ENCODE measurements at places on chromosomes 12 and 14.

- no peak for DNase-seq
Measured at GRCh38 chr14:70744641-70745040, 64.7 kb downstream of the MAP3K9 start.

DNA sequence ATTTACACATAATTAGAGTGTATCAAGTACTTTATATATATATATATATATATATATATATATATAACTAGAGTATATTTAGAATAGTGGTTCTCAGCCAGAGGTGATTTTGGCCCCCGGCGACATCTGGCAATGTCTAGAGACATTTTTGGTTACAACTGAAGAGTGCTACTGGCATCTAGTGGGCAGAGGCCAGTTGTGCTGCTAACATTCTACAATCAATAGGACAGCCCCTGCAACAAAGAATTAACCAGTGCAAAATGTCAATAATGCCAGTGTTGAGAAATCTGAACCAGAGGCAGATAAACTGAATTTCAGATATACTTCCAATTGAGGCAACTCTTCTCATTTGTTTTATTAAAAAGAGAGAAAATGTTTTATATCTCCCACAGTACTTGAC lies 8.9 kb downstream of the GTF2A1 start:
- DNase-seq, result peak; percentile 28

GRCh38 chr12:62882696-62883095 lies 52.3 kb downstream of the PPM1H start:
- DNase-seq, result no peak

- DNase-seq, result no peak
Measured at GRCh38 chr12:56469007-56469930, 891 bp downstream of the SPRYD4 start.

GRCh38 chr12:13680916-13681315 lies 300.5 kb downstream of the GRIN2B start:
- no peak for DNase-seq

- peak; percentile 74 for DNase-seq
Measured at GRCh38 chr12:57213058-57213715, 3.4 kb upstream of the NXPH4 start.

GRCh38 chr12:32183650-32184049 lies 77.0 kb downstream of the BICD1 start:
- peak; percentile 10 for DNase-seq

DNA sequence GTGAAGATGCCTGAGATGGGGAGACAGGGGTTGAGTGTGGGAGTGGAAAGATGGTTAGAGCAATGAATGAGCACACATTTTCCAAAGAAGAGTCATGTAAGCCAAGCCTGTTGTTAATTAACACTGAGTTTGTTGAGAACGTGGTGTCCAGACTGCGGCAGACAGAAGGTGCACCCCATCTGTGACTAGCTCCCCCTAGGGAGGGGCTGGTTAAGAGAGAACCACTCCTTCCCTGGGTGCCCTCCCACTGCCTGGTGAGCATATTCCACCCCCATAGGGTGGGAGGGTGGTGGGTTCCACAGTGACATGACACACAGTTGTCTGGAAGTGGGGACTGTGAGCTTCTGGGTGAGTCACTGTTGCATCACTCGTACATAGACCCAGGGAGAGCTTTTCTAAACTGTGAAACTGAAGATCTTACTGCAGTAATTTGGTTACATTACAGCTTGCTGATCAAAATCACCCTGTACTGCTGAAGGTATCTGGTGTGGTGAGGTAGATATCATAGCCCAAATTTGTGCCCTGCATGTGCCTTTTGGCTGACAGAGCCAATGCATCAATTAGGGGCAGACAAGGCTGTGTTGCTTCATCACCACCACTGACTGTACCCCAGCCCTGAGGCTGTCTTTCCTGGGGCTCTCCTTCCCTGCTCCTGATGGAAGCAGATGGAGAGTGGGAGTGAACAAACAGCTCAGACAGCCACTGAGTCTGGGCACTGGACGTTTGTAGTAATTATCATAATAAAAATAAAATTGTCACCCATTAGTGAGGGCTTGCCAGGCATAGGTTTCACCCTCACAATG lies 150.9 kb downstream of the EMP1 start:
- peak; percentile 63 for DNase-seq

DNA sequence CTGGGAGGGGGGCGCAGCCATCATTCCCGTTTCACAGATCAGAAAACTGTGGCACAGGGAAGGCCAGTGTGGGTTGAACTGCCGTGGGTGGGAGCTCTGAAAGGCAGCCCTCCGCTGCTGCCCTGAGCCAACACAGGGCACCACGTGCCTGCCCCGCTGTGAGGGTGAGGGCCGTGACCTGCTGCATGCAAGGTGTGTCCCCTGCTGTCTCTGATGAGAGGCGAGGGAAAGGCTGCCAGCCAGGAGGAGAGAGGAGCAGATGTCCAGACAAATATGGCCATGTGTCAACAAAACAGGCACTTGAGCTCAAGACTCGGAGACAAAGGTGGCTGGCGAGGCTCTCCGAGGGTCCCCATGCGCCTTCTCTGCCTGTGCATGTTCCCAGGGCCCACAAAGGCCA lies 108.8 kb downstream of the RBM19 start:
- DNase-seq, result no peak

DNA sequence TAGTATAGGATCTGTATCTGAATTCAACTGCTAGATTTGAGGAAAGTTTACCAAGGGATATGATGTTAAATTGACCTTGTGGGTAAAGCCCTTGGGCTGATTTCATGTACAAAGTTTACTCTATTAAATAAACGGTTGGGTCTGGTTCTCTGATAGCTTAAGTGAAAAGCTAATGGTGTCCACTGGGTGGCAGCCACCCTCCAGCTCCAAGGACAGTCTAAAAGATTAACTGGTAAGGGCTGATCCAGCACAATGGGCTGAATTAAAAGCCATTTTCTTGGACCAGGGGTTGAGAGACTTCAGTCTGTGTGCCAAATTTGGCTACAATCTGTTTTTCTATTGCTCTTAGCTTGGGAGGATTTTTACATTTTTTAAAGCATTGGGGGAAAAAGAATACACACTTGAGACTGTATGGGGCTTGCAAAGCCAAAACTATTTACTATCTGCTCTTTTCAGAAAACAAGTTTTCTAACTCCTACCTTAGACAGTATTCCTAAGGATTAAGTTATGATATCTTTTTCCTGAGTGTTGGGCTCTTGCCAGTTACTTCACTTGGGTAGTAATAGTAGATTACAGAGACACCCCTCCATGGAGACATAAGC lies 116.5 kb downstream of the GPHN start:
- peak; percentile 74 for DNase-seq

GRCh38 chr14:23647619-23648018 lies 11.5 kb downstream of the DHRS2 start:
- DNase-seq, result no peak

Measured in iris pigment epithelial cell (primary cell).